ENCODE measurements at places on chromosomes 6 and 20.

DNA sequence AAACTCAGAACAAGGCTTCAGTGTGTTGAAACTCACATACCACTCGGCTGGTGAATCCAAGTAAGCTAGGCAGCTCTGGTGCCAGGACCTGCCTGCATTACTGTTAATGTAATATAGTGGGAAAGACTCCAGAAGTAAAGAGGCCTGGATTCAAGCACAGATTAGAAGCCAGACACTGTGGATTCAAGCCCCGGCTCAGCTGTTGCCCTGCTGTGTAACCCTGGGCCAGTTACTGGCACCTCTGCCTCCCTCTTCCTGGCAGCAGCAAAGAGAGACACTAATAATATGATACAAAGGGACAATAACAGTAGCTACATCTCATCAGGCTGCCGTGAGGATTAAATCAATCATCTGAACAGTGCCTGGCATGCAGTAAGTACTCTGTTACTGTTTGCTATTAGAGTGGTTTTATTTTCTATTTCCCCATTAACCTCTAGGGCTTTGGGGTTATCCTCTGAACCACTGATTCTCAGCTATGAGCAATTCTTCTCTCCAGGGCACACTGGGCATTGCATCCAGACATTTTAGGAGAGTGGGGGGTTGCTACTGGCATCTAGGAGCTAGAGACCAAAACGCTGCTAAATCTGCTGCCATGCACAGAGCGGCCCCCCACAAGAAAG lies 92.9 kb downstream of the ZMYND8 start:
- DNase-seq = no peak

GRCh38 chr6:11207199-11207968 lies 25.1 kb downstream of the NEDD9 start:
- no peak for DNase-seq

- no peak for DNase-seq
Measured at GRCh38 chr6:142891454-142891853, 53.5 kb downstream of the HIVEP2 start.

- DNase-seq = no peak
Measured at GRCh38 chr20:64038565-64039292, 2.7 kb downstream of the C20orf204 start.

DNA sequence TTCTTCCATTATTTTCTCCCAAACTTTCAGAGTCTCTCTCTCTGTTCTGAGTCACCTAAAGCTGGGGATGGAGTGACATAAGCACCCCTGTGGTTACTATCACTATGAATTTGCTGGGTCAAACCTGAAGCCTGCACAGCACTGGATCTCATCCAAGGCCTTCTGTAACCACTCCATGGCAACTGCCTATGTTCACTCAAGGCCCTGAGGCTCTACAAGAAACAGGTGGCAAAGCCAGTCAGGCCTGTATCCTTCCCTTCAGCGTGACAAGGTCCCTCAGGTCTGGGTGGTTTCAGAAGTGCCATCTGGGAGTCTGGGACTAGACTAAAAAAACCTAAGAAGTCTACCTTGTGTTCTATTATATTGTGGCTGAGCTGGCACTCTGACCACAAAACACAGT lies 1278.8 kb upstream of the EYS start:
- no peak for DNase-seq

Measured in brain pericyte (primary cell).